ENCODE measurements at places on chromosomes 16 and 17.

DNA sequence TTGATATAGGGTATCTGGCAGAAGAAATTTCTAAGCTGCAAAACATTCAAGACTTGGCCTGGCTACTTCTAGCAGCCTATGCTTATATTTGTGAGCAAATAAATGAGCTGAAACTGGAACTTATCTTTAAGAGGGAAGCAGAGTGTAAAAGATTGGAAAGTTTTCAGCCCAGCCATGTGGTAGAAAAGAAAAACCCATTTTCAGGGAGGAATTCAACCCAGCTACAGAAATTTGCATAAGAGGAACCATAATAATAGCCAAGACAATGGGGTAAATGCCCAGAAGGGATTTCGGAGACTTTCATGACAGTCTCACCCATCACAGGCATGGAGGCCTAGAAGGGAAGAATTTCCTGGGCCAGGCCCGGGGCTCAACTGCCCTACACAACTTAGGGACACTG, 31.7 kb downstream of the RNF112 start:
- no peak for DNase-seq

GRCh38 chr17:48002266-48002915, 31.5 kb downstream of the CDK5RAP3 start:
- DNase-seq: no peak

GRCh38 chr17:28777178-28777577, 33.4 kb downstream of the TRAF4 start:
- DNase-seq: no peak

DNA sequence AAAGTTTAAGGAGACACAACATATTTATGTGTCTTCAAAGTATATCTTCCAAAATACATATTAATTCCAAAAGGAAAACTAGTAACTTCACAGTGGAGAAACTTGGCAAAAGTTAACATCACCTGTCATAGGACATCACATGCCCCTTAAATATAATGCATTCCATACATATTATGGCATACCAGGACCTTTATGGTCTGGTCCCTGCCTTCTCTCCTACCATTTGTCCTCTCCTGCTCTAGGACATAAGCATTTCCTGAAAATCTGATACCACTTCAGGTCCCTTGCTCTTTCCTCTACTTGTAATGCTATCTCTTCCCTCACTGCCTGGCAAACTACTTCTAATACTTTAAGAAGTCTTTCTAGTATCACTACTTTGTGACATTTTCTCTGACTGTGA, 168.1 kb upstream of the RBL2 start:
- no peak for DNase-seq

- no peak for DNase-seq
Observed at GRCh38 chr16:8299635-8300034, 290.7 kb downstream of the TMEM114 start.

GRCh38 chr16:79004309-79004708, 596.2 kb downstream of the MAF start:
- DNase-seq: no peak

GRCh38 chr16:2086812-2087747, 39.3 kb downstream of the TSC2 start:
- DNase-seq: no peak

GRCh38 chr16:569445-570254, at the start of gene PIGQ:
Gene PIGQ (plus strand): TSS chr16:569968. CDS start chr16:574075, 4,107 bp downstream.
- DNase-seq: peak; percentile 48

DNA sequence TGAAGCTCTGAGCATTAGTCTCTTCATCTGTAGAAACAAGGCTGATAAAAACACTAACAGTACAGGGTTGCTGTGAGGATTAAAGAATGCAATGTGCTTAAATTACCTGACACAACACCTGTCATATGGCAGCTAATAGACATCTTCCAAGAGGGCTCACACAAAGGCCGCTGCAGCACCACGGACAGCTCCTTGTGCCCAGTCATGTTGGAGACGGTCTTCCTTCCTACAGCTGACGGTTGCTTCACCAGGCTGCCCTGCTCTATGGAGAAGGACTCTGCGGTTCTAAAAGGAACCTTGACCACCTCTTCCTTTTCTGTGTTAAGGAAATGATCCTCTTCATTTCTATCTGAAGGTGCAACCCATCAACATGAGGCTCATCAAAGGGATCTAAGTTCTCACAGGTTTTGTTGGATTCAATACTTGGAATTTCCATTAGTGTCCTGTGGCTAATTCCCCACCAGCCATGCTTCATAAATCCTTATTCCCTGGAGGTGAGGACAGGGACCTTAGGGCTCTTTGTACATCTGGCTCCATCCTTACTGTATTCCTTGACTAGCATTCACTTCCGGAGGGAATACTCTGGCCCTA, 138.9 kb upstream of the CES5A start:
- DNase-seq: peak; percentile 11

GRCh38 chr17:41835214-41835799, 725 bp downstream of the NT5C3B start:
- no peak for DNase-seq

- no peak for DNase-seq
Observed at GRCh38 chr17:41382394-41382793, 288 bp upstream of the KRT34 start.

- DNase-seq: peak; percentile 65
Observed at GRCh38 chr16:28326881-28327610, 34.7 kb downstream of the SBK1 start.

DNA sequence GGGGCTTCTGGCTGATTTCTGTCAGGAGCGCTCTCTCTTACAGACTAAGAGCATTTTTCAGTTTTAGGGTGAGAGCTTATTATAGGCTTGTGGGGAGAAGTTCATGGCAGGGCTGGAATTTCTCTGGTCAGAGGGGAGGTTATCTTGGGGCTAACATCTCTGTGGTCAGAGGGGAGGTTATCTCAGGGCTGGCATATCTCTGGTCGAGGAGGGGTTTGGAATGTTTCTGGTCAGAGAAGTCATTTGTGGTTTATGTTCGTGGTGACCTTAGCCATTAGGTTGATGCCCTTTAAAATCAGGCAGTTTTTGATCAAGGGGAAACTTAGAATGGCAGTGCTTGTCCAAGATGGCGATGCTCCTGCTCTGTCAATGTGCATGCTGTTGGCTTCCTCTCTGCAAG, 10.8 kb upstream of the USP31 start:
- no peak for DNase-seq

- no peak for DNase-seq
Observed at GRCh38 chr17:75088465-75089417, 987 bp downstream of the SLC16A5 start.

GRCh38 chr17:40111221-40112128, 10.3 kb upstream of the MSL1 start:
- DNase-seq: peak; percentile 48

DNA sequence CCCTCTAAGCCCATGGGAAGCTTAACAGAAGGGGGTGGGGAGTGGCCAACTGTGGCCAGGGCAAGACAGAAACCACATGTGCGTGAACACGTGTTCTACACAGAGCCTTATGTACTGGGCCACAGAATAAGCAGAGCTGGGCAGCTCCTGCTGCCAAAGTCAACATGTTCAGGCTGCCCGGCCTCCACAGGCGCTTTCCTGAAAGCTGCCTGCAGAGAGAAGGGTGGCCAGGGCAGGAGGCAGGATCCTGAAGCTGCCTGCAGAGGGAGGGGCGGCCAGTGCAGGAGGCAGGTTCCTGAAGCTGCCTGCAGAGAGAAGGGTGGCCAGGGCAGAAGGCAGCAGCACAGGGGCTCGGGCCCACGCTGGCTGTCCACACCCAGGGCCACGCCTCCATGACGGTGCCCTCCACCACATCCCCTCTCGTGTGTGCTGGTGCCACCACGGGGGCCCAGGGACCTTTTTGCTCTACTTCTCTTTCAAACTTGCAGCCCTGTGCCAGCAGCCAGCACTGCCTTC, 79.5 kb downstream of the ANKRD11 start:
- DNase-seq: peak; percentile 15

GRCh38 chr16:10921536-10922327, 20.5 kb downstream of the DEXI start:
- no peak for DNase-seq

DNA sequence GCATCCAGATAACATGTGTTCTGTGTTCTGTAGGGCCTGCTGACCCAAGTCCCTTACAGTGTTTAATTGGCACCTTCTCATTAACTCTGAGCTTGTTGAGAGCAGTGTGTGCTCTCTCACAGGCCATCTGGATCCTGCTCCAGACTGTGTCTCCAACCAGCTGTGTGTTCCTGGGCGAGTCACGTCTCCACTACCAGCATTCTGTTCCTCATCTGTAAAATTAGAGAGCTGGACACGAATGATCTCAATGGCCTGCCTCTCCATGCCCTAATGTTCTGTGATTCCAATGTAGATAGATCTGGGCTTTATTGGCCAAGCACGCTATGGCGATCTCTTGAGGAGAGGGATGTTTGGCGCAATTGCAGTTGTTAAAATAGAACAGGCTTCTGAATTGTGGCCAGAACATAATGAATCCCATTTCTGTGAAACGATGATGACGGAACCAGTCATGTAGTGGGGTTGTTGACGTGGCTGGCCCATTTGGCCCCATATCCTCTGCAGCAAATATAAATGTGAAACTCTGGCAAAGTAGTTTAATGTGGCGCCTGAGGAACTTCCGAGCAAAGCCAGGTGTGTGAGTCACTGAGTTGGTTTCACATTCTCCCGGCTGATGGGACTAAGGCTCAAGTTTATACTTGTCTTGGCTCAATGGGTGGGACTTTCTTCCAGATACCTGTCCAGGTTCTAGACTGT, 22.2 kb downstream of the TBX4 start:
- DNase-seq: no peak

All from stimulated activated CD8-positive, alpha-beta memory T cell treated with anti-CD3 and anti-CD28 coated beads, Interleukin-4, amount 100 ng/mL, for 24 hours (primary cell).